ENCODE measurements at places on chromosomes 13 and 19. TPM values are rescaled to one million over a fixed set of nuclear protein-coding genes. Genes with fewer than 3 reads are reported as not detected.

Gene GGACT
- total RNA-seq, result 4.4 TPM

Gene CLEC4M
- not detected for total RNA-seq

Gene TLE6
- total RNA-seq, result 0.65 TPM

- no peak for DNase-seq
Measured at GRCh38 chr13:101144808-101145419, 271.4 kb downstream of the NALCN start.

GRCh38 chr13:37534181-37534580 lies 64.4 kb downstream of the POSTN start:
- DNase-seq, result no peak

- no peak for DNase-seq
Measured at GRCh38 chr13:28470296-28470695, 24.6 kb downstream of the FLT1 start.
